Cardiac muscle cell (in vitro differentiated cells and primary cell): ENCODE measurements at places on chromosomes 16 and 17. TPM values are rescaled to one million over a fixed set of nuclear protein-coding genes. Genes with fewer than 3 reads are reported as not detected.

TAT gene
- not detected in 2 replicates for total RNA-seq

TERF2IP gene
- total RNA-seq = 45.3 and 79.8 TPM in 2 replicates

SLC38A7 gene
- total RNA-seq = 12.2 and 14.5 TPM in 2 replicates

CHRNE gene
- total RNA-seq = 0.35 and 1.5 TPM in 2 replicates

ERN1 gene
- total RNA-seq = 6.6 and 8.9 TPM in 2 replicates

FZD2 gene
- total RNA-seq = 47.1 and 47.4 TPM in 2 replicates

C16orf89 gene
- 0.49 TPM in 1 of 2 replicates, not detected in the other for total RNA-seq

TMEM235 gene
- 2.0 and 5.2 TPM in 2 replicates for total RNA-seq

IL17C gene
- total RNA-seq = not detected in 2 replicates

KRT36 gene
- total RNA-seq = not detected in 2 replicates

GPR139 gene
- total RNA-seq = not detected in 2 replicates

MYH2 gene
- 0.11 TPM in 1 of 2 replicates, not detected in the other for total RNA-seq

NKD1 gene
- total RNA-seq = 0.86 and 1.8 TPM in 2 replicates

CLDN6 gene
- total RNA-seq = 148 and 210 TPM in 2 replicates

C1QL1 gene
- total RNA-seq = 24.6 and 25.2 TPM in 2 replicates

DUSP3 gene
- total RNA-seq = 66.2 and 71.4 TPM in 2 replicates

RMI2 gene
- total RNA-seq = 15.7 and 21.0 TPM in 2 replicates

SYT17 gene
- 1.0 and 1.5 TPM in 2 replicates for total RNA-seq

PRR29 gene
- 2.9 and 3.6 TPM in 2 replicates for total RNA-seq

DPEP1 gene
- 0.78 and 2.2 TPM in 2 replicates for total RNA-seq

DNAJA2 gene
- total RNA-seq = 56.7 and 66.4 TPM in 2 replicates

MT1E gene
- 3.6 and 9.1 TPM in 2 replicates for total RNA-seq

C1QTNF8 gene
- 0.15 TPM in 1 of 2 replicates, not detected in the other for total RNA-seq

OR3A3 gene
- total RNA-seq = not detected in 2 replicates

SPEM2 gene
- not detected in 2 replicates for total RNA-seq

KRT13 gene
- not detected in 2 replicates for total RNA-seq

KRTAP4-9 gene
- total RNA-seq = not detected in 2 replicates

INO80E gene
- total RNA-seq = 83.7 and 167 TPM in 2 replicates

SLFN5 gene
- 6.2 and 8.3 TPM in 2 replicates for total RNA-seq

ATF7IP2 gene
- 26.0 and 29.6 TPM in 2 replicates for total RNA-seq

CAPN15 gene
- total RNA-seq = 58.2 and 63.3 TPM in 2 replicates
